Activated CD4-positive, alpha-beta T cell treated with anti-CD3 and anti-CD28 coated beads, Interleukin-2, amount 50 U/mL, for 24 hours (primary cell): ENCODE measurements at places on chromosomes 4 and X.

DNA sequence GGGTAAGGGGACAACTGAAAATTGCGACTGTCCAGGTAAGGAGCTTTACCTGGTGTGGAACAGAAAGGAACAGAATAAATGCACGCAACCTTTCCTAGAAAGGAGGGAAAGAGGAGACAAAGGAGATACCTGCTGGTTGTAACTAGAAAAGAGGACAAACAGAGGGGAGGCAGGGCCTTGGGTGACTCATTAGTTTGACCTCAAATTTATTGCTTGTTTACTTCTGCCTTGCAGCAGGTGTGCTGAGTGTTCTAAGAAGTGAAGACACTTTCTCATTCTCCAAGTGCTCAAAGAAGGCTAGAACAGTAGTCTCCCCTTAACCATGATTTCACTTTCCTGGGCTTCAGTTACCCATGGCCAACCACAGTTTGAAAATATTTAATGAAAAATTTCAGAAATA is 123.1 kb upstream of the BOD1L1 start:
- no peak for DNase-seq

- DNase-seq: no peak
These were observed 22.5 kb upstream of the TCEAL4 start for GRCh38 chrX:103562801-103563200.

DNA sequence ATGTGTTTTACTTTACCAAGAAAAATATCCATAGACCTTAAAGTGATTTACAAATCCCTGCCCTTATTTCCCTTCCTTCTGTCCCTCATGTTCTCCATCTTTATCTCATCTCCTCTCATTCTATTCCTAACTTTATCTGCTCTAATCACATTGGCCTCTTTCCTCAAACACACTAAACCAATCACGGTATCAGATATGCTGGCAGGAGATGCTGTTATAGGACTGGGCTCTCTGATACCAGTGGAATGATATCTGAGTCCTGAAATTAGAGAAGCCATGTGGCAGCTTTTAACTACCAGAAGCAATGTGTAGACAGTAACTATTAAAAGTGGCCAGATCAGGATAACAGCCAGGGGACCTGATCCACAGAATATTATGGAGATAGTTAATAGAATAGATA is 49.9 kb upstream of the GIMD1 start:
- no peak for DNase-seq

GRCh38 chr4:107389965-107390364 is 330.1 kb downstream of the PAPSS1 start:
- no peak for DNase-seq

DNA sequence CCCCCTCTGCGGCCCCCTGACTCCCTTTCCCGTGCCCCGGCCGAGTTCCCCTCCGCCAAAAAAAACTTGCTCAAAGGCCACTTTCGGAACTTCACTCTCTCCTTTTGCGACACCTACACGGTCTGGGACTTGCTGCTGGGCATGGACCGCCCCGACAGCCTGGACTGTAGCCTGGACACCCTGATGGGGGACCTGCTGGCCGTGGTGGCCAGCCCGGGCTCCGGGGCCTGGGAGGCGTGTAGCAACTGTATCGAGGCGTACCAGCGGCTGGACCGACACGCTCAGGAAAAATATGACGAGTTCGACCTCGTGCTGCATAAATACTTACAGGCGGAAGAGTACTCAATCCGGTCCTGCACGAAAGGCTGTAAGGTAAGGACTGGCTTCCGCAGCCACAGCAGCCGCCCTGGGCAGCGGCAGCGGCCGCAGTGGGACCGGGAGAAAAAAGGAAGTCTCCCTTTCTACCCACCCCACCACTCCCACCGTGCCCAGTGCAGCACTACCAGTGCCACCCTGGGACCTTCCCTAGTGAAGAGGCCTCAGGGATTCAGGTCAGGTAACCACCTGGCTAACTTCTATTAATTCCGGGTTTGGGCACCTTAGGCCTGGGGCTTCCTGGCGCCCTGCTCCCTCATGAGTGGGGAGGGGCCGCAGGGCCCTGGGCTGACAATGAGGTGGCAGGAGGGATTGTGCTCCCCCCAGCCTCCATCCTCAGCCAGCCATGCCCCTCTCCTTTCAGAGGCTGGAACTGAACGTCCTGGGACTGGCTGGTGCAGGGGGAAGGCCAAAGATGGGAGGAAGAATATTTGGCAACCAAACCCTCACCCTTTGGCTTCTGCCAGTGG is 1.9 kb downstream of the NALF2 start:
- DNase-seq: no peak

DNA sequence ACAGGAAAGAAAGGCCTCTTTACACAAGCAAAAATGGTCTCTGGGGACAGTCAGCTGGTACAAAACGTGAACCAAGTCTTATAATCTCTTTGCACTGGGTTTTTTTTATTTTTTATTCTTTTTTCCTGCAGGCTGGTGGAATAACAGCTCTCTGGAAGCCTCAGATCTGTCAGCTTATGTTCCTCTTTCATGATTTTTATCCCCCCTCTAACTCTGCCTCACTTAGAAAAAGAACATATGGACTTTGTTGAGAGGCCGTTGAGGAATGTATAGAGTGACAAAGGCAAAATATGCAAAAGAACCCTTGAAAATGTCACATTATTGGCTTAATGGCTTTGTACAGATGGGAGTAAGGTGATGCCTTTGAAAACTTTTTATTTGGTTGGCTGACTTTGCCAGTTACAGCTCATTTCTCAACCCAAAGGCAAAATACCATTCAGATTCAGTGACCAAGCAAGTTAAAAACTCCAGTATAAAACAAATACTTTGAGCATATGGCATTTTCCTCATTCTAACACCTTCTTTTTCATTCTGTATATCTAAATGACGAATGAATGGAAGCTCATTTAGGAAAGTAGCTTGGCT is 111.1 kb downstream of the RNF150 start:
- DNase-seq: no peak

GRCh38 chr4:100635899-100636298 is 118.1 kb upstream of the EMCN start:
- DNase-seq: no peak

DNA sequence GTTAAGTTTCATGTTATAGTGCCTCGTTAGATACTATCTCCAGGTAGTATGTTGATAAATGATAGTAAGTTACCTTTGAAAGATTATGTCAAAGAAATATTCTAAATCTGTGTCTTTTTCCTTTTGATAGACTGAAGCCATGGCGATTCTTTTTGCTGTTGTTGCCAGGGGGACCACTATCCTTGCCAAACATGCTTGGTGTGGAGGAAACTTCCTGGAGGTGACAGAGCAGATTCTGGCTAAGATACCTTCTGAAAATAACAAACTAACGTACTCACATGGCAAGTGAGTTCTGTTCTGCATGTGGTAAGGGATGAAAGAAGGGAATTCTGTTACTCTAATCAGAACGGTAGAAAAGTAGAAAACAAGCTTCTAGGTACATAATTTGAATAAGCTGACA is 8.2 kb downstream of the VAMP7 start:
- no peak for DNase-seq

- no peak for DNase-seq
These were observed 207.0 kb downstream of the RRAGB start for GRCh38 chrX:55924574-55924973.

GRCh38 chrX:68261060-68261672 is 172.1 kb downstream of the OPHN1 start:
- DNase-seq: no peak

GRCh38 chrX:122501652-122502051 is 682.4 kb upstream of the GRIA3 start:
- DNase-seq: no peak

DNA sequence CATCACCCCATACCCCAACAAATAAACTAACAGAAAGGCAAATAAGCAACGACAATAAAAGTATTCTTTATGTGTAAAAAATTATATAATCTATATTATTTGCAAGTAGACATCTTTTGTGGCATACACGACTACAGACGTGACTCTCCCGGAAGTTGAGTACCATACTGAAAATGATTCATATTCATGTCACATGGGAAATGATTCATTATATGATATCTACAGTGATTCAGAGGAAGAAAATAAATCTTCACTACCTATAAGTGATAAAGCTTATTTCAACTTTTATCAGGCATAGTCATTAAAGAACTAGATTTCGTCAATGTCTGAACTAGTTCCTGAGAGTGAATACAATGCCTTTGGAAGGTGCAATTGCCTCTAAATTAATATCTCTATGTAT is 4.6 kb upstream of the ANTXR2 start:
- DNase-seq: no peak

DNA sequence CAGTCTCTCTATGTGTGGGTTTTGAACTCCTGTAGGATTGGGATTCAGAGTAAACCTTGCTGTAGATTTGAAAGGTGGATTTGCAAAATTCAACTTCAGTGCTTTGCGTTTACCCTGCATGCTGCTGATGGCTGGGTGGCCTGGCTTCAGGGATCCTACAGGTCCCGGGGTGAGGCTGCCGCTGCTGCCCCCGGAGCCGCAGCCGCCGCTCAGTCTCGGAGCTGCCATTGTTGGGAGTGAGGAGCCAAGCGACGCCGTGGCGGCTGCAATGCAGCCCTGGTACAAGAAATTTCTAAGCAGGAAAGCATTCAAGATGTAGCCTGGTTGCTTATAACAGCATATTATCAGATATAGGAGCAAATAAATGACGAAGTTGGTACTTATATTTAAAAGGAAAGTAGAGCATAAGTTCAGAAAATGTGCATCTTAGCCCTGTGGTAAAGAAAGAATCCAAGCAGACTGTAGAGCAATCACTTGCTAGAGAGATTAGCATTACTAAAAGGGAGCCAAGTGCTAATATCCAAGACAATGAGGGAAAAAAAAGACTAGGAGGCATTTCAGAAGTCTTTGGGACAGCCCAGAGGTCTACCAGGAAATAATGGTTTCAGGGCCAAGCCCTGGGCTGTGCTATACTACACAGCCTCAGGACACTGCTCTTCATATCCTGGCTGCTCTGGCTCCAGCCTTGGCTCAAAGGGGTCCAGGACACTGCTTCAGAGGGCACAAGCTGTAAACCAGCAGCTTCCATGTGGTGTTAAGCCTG is 36.9 kb upstream of the CHIC1 start:
- DNase-seq: no peak

DNA sequence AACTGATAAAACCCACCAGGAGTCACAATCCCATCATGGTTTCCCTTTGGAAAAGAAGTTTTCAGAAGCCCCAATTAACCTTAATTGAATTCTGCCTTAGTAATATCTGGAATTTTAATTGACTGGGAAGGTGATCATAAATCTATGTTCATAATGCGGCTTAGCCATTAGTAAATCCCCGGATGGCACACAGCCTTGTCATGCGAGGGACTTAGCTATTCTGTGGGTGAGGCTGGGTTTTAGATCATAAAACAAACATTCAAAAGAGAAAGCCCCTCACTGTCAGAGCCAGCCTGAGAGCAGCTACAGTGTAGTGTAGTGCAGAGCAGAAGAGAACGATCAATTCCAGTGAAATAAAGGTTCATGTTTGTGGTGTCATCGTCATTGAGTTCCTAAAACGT is 124.0 kb upstream of the NOCT start:
- no peak for DNase-seq

- no peak for DNase-seq
These were observed 110.1 kb upstream of the VEGFC start for GRCh38 chr4:176902710-176903323.

DNA sequence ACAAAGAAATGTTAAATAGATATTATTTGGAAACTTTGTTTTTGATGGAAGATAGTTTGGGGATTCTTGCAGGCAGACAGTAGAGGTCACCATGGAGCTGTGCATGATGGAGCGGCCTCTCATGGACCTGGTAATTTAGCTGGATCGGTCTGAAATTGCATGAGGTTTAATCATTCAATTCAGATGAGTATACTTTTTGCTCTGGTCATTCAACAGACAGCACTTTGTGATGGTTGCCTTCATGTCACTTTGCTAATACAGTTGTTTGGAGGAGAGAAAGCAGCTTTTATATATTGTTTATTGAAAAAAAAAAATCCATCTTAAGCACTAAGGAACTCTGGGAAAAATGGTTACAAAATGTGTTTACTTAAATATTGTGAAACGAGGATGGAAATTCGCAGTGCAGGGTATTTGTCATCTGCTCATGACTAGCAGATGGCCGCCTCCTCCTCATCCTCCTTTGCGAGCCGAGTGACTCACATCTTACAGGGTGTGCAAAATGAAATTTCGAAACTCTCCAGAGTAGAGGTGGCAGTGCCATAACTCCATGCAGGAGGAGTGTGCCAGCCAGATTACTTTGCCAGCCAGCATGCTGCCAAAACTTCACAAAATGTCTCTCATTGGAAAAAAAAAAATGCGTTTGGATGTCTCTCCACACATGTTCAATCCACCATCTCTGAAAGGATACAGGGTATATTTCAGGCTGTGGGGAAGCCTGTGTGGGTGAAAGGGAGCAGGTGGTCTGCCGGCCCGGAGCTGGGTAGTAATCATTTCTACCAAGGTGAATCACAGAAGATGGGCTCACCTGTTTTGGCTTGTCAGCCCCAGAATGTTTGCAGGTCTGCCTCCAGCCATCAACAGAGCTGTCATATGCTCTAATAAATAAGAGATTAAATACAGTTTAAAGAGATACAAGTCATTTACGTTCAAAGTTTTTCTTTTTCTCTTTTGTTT is 314.9 kb upstream of the DIPK2B start:
- DNase-seq: no peak

GRCh38 chr4:4720646-4721045 is 138.8 kb upstream of the MSX1 start:
- DNase-seq: no peak

- no peak for DNase-seq
These were observed 61.2 kb downstream of the METTL14 start for GRCh38 chr4:118746251-118746919.

GRCh38 chr4:78544678-78545077 is 6.9 kb upstream of the ANXA3 start:
- no peak for DNase-seq

DNA sequence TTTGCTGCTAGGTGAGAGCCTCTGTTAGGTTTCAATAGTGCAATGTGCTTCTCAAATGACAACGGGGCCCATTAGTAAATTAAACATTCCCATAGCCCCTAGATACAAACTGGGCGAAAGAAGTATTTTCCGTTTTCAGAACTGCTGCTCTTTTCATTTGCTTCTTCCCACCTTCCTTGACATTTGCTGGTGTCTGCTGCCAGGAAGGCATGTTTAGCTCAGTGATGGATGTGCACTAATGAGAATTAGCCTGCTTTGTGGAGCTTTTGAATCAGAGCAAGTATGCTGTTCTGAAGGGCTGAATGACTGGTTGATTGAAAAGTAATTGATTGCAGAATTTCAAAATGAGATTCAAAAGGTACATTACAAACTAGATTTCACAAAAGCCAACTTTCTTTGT is 57.0 kb downstream of the SHROOM3 start:
- no peak for DNase-seq

- no peak for DNase-seq
These were observed 112.9 kb downstream of the PTPN13 start for GRCh38 chr4:86706923-86707597.
